Activated T-helper 1 cell treated with anti-CD3 and anti-CD28 coated beads, Interleukin-2, amount 50 U/mL, for 16 hours (primary cell): ENCODE measurements at places on chromosomes 12 and 14.

DNA sequence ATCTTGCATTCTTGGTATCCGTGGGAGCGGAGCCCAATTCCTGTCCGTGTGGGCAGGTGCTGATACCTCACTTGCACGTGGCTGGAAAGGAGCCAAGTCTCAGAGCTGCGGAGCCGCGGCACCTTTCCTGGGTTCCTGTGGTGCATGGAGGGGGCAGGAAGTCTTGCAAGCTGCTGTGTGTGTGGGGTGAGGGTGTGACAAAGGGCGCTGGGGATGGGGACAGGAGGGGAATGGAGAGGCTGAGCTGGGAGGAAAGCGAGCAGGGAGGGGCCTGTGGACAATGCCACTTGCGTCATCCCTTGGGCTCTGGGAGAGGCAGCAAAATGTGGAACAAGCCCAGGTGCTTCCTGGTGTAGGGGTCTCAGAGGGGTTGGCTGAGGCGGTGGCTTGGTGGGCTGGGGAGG, 86.7 kb downstream of the CALM1 start:
- peak; percentile 33 for DNase-seq

DNA sequence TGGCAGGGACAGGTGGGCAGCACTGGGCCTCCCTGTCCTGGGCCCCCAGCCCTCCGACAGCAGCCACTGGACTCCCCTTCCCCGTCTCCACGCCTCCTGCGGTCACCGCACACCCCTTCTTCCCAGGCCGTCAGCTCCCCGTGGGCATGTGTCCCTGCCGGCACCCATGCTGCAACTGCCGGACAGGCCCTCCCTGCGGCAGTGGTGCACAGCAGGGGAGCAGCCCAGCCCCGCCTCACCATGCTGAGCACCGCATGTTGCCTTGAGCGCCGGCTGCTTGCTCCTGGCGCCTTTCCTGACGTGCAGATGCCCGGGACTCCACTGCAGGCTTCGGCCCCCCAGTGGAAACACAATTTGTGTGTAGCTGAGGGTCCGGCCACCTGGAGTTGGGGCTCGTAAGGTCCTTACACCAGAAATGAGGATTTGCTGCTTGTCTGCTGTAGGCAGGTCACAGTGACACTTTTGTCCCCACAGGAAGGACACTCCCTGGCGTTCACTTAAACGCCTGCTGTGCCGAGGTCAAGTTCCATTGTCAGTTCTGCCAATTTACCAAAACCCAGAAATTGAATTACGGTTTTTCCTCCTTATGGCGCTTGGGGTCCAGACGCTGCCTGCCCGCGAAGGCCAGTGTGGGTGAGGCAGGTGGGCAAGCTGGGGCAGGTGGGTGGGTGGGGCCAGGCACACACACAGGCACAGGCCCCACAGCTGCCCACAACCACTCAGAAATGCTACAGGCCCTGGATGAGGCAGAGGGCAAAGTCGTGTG, 28.2 kb upstream of the MMP17 start:
- no peak for DNase-seq

GRCh38 chr14:77267937-77268699, 2.9 kb downstream of the NGB start:
- DNase-seq = no peak

GRCh38 chr12:2550561-2551411, 244.0 kb upstream of the FKBP4 start:
- DNase-seq = no peak

DNA sequence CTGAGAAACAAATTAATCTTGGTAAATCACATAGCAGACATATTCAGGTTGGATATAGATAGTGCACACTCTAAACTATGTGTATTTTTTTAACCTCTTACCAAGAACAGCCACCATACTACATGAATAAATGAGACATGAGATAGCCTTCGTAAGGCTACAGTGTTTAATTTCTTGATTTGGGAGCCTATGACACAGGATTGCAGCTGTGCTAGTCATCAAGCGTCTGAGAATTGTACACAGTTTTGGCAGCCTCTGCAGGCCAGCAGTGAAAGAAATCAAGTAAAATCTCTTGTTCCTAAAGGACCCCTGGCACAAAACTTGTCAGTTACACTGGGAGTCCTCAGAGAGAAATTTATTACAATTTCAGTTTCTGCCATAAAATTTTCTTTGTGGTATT, 236.1 kb downstream of the C12orf50 start:
- DNase-seq = no peak

GRCh38 chr12:117408161-117408791, 46.9 kb upstream of the NOS1 start:
- no peak for DNase-seq
